Epithelial cell of proximal tubule (primary cell): ENCODE measurements at places on chromosomes 1 and 21. TPM values are rescaled to one million over a fixed set of nuclear protein-coding genes. Genes with fewer than 3 reads are reported as not detected.

PIP5K1A gene
- total RNA-seq, result 62.1 and 68.9 TPM in 2 replicates

RGS7 gene
- total RNA-seq, result 0.06 and 0.51 TPM in 2 replicates

TNNI3K gene
- 0.69 and 0.72 TPM in 2 replicates for total RNA-seq

ADAMTS5 gene
- total RNA-seq, result 2.4 and 3.4 TPM in 2 replicates

KRTAP12-2 gene
- not detected in 2 replicates for total RNA-seq

GMEB1 gene
- total RNA-seq, result 9.5 and 11.5 TPM in 2 replicates

PLA2G5 gene
- total RNA-seq, result not detected in 2 replicates
